ENCODE measurements at places on chromosomes 12 and 14.

DNA sequence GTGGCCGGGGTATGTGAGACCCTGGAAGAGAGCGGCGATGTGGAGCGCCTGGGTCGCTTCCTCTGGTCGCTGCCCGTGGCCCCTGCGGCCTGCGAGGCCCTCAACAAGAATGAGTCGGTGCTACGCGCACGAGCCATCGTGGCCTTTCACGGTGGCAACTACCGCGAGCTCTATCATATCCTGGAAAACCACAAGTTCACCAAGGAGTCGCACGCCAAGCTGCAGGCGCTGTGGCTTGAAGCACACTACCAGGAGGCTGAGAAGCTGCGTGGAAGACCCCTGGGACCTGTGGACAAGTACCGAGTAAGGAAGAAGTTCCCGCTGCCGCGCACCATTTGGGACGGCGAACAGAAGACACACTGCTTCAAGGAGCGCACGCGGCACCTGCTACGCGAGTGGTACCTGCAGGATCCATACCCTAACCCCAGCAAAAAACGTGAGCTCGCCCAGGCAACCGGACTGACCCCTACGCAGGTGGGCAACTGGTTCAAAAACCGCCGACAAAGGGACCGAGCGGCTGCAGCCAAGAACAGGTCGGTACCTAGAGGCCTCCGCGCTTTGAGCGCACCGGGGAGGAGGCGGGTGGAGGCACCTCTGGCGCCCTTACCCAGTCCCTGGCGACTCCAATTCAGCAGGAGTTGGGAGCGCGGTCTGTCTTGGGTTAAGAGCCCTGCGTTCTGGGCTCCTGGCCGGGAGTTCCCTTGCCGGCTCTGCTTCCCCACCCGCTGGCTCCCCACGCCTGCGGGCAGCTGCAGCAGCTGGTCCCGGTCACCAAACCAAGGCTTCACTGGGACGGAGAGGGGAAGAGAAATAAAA lies 700 bp downstream of the SIX6 start:
- no peak for DNase-seq

DNA sequence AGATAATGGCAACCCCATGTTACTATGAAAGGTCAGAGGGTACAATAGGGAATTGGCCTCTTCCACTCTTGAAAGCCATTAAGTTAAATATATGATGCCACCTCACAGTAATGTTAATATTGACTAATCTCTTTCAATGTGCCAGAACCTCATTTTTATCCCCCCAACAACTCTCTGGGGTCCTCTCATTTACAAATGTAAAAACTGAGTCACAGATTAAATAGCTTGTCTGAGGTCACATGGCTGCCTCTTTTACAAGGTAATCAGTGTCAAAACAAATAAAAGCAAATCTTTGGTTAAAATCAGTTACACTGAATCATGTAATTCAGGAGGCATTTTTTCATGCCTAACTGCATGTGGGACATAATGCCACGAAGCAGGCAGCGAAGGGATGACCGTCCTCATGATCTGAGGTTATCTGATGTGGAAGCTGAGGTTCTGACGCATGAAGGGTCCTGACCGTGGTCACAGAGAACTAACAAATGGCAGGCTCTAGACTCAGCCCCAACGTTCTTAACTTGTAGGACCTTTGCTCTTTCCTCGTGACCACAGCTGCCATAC lies 78.5 kb downstream of the PTPN21 start:
- no peak for DNase-seq

GRCh38 chr12:106897981-106898901 lies 57.5 kb upstream of the TMEM263 start:
- no peak for DNase-seq

DNA sequence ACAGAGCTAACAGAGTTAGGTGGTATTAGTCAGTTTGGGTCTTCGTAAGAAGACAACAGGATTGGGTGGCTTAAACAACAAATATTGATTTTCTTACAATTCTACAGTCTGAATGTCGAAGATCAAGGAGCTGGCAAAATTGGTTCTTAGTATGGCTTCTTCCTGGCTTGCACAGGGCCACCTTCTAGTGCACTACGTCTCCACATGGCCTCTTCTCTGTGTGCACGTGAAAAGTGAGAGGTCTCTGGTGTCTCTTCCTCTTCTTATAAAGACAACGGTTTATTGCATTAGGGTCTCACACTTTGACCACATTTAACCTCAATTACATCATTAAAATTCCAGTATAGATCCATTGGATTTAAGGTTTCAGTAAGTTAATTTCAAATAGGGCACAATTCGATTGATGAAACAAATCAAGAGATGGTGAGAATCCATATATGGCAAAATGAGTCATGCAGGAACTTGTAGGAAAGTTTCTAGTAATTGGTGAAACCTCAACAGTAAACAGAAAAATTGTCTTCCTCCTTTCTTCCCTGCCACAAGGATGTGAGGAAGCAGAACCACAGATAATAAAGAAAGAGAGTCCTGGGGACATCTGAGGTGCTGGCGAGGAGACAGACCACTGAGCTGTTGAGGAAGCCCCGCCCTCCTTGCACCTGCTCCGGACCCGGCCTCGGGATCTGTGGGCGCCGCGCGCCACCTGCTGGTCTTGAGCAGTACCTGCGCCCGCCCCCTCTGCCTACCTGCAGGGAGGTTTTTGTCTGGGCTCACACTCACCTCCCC lies 846.7 kb downstream of the TMEM121 start:
- peak; percentile 85 for DNase-seq

DNA sequence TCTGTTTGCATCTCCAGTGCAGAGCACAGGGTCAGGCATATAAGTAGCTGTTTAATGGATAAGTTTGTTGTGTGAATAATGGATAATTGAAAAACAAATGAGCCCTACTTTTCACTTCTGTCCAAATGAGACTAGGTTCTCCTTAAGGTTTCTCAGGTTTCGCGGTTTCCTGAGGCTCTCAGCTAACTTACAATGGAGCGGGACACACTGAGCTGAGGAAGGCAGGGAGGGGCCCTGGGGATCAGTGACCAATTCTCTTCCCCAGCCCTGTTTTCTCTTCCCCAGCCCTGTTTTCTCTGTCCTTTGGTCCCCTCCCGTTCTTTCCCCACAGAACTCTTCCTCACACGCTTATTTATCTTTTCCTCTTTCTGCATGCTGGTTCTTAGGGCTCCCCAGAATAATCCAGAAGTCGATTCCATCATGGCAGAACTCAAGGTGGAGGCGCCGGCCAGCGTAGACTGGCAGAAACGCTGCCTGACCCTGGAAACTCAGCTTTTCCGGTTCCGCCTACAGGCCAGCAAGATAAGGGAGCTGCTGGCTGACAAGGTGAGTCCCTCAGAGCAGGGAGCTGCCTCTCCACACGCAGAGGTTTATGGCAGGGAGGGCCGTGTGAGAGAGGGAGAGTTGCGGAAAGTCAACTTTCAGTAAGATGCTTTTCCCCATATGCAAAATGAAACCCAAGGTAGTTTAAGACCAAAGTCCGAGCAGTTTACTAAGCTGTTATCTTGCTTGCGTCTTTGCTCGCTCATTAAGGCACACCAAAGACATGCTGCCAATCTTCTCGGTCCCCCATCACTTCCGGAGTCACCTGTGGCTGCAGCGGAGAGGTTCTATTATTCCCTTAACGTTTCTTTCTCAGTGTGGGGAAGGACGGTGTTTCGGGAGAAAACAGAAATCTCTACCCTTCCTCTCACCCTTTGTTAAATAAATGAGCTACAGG lies 8.6 kb downstream of the PLEKHH1 start:
- peak; percentile 35 for DNase-seq

- DNase-seq, result no peak
Measured at GRCh38 chr12:72295744-72296143, 23.6 kb downstream of the TRHDE start.

GRCh38 chr12:2402073-2402579 lies 349.3 kb downstream of the CACNA1C start:
- no peak for DNase-seq

DNA sequence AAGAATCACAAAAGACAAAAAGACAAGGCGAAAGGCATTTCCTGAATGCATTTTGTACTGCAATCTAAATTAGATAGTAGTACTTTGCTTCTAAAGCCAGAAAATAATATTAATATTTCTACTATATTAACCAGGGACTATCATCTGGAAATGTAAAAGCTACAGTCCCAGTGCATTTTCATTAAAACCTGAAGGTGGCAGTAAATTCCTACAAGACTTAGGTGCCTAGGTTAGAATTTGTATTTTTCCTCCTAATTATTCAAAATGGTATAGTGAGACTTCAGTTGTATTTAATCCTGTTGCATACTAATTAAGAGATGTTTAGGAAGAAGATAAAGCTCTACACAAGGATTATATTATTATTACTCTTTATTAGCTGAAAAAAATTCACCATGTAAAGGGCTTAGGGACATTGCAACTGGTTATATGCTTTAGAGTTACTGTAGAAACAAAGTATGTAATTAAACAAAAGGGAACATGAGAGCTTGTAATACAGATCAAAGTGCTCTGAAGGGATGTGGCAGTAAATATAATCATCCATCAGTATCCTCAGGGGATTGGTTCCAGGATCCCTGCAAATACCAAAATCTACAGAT lies 53.6 kb downstream of the BRMS1L start:
- no peak for DNase-seq

GRCh38 chr14:67232066-67232465 lies 9.2 kb upstream of the PALS1 start:
- DNase-seq, result no peak

DNA sequence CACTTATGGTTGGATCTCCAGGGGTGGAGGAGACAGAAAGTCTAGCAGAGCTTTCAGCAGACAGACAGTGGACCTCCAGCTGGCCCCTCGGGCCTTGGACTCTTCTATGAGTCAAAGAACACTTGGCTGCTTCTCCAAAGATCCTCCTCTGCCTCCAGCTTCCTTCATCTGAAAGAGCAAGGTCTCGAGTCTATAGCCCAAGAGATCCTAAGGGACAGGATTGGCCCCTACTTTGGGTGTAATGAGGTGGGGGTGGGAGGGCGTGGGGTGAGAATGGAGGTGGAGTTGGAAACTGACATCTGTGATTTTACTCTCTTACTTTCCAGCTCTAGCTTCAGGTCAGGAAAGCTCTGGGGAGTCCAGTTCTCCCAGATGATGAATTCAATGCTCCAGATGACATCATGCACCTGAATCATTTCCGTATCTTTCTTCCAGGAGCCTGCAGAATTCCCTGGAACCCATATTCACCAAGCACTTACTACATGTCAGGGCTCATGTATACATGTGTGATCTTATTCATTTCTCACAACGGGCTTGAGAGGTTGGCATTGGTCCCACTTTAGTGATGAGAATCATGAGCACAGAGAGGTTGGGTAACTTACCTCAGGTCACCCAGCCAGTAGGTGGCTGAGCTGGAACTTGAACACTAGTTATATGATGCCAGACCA lies 10.2 kb upstream of the PGF start:
- DNase-seq, result no peak

- no peak for DNase-seq
Measured at GRCh38 chr14:54446161-54446693, 5.1 kb upstream of the CNIH1 start.

GRCh38 chr12:44428825-44429224 lies 447.3 kb downstream of the NELL2 start:
- no peak for DNase-seq

DNA sequence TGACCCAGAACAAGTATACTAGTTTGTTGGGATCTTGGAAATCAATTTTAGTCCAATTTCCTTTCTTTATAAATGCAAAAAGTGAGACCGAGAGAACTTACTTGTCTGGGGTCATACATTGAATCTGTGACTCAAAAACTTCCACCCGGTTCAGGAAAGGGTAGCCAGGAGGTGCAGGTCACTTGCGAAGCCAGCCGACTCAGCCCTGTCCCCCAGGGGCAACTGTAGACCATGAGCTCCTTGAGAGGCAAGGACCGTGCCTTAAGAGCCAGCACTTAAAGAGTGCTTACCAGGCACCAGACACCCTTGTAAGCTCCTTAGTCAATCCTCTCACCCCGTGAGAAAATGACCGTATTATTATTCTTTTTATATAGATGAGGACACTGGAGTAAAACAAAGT lies 505 bp upstream of the BCDIN3D start:
- DNase-seq, result no peak

DNA sequence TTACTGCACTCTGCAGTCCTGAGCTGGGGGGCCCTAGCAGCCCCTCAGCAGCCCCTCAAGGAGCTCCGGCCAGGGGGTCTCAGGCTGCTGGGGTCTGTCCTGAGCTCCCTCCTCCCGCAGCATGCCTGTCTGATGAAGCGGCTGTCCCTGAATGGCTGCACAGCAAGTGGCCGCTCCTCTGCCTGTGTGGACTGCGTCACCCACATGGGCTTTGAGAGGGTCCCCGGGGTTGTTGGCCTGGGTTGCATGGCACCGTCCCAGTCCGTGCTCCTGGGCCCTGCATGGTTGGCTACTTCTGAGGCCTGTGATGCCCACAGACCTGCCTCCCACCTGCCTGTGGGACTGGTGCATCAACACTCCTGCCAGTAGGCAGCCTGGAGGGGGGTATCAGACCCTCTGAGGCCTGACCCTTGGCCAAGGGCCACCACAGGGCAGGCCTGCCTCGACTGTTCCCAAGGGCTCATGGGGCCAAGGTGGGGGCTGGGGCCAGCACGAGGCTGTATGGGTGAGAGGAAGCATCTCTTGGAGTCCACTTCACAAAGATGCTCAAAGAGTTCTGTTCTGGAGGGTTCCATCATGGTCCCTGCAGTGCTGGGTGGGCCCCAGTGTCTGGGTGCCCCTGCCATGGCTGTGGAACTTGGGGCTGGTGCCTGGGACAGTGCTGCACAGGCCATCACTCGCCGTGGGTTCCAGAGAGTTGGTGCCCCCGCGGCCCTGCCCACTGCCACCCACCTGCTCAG lies 12.2 kb downstream of the CEP170B start:
- DNase-seq, result no peak

DNA sequence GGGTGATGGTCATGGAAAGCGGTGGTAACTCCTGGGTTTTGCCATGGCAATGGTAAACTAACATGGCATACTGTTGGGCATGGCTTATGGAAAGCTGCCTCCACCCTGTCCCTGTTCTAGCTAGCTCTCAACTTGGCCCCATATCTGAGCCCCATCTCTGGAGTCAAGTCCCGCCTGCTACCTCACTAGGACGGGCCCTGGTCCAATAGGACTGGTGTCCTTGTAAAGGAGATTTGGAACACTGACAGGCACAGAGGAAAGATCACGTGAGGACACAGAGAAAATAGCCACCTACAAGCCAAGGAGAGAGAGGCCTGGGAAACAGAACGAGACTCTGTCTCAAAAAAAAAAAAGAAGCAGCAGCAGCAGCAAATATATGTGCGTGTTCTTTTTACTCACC lies 59.8 kb downstream of the RNFT2 start:
- DNase-seq, result no peak

Measured in activated CD4-positive, alpha-beta T cell treated with anti-CD3 and anti-CD28 coated beads, Interleukin-2, amount 50 U/mL, for 48 hours (primary cell).